ENCODE measurements at places on chromosomes 6 and 20.
A peak's percentile ranks its signal among the peaks of the same experiment; 100 is the strongest.

DNA sequence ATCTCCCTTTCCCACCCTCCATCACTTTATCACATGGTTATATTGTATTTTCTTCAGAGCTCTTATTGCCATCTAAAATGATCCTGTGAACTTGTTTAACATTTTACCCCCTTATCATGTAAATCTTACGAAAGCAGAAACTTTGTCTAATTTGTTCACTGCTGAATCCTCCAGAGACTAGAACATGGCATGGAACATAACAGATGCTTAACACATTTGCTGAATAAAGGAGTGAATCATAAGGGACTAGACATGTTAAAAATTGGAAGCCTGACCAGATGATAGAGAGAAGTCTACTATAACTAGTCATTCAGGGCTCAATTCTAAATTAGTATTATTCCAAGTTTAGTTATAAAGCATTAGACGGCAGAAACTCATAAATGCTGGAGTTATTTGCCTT, 73.3 kb downstream of the MAN1A1 start:
- DNase-seq: no peak

DNA sequence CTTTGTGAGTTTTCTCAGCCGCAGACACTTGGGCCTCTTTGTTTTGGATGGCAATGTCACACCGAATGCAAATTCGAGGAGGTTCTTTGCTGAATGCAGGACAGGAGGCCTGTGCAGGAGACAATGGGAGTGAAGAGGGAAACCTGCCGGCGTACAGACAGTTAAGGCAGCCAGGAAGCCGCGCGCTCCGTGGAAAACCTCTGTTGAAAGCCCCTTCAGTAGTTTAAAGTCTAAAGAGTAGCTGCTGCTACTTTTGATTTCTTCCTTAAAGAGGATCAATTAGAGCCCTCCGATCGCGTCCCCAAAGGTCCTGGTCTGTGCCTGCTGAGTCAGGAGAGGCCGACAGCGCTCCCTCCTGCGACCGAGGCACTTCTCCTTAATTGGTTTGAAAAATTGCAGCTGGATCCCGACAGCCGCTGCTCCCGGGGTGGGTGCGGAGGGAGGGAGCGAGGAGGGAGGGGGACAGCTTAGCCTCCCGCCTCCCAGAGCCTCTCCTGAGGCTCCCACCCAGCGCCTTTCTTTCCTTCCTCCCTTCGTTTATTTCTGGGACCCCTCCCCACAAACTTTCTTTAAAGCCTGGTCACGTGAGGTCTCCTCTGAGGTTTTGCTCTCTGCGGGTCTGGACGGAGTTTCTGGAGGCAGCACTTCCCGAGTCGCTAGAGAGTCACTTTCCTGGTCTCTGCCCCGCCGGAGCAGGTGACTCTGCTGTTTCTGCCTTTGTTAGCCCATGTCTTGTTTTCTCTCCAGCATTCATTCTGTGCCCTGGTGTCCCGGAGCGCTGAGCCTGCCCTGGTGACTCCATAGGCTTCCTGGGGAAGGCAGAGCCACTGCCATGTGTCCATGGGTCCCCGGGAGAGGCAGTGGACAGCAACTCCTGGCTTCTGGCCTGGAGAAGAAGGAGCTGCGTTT, 22.3 kb upstream of the RPP40 start:
- peak; percentile 40 for DNase-seq

DNA sequence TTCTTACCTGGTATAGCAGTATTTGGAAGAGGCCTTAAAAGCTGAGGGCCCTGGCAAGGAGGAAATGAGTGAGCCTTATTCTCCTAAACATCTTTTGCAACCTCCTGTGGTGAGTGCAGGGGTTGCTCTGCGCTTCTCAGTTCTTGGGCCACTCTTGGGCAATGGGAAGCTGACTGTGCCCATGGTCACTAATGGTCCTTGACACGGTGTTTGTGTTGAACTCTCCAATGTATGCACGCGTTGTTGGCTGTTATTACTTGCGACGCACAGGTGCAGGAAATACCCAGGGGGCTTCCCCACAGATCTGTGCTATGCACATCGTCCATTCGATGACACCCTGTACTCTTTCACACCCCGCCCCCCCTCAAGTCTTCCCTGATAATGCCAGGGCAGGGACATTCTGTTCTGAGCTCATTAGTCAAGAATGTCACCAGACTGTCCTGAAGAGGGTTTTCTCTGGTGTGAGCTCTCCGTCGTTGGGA, 79.7 kb downstream of the EDN1 start:
- DNase-seq: no peak

- no peak for DNase-seq
Observed at GRCh38 chr6:26552640-26553188, 14.5 kb downstream of the HMGN4 start.

GRCh38 chr6:20574355-20574754, 40.1 kb downstream of the CDKAL1 start:
- DNase-seq: no peak
